SW 1271 (cell line): ENCODE measurements at places on chromosomes 12 and 14.

GRCh38 chr14:77832297-77832696 is 32.4 kb downstream of the ADCK1 start:
- no peak for DNase-seq

DNA sequence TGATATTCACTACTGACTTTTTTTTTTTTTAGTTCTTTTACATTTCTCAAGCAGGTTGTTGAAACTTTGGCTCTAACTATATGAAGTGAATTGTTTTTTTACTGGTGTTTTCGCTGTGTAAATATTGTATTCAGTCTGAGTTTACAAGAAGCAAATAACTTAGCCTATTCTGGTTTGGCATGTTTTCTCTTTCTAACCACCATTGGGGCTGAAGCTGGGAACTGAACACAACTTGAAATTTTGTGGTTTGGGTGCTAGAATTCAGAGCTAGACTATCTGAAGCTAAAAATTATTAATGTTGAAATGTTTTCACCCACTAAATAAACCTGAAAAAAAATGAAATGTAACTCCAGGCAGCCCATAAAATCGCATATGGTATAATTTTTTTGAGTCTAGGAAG is 37.2 kb downstream of the RAD51B start:
- no peak for DNase-seq

DNA sequence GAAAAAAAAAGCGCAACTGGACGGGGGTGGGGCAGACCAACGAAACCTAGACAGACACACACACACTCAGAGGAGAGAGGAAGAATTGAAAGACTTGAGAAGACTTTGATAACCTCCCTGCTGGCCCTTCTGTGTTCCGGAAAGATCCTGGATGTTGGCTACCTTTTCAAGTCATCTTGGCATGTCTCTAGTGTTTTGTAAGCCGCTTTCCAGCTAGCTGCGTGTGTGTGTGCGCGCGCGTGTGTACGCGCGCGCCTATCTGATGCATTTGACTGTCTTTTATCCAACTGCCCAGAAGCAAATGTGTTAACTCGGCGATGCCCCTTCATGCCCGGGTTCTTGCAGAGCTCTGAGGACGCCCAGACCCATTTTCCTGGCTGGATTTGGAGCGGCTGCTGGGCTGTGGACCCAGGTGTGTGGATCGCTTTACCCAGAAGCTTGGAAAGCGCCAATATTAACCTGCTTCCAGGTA is 664 bp downstream of the LRFN5 start:
- no peak for DNase-seq

GRCh38 chr12:6065863-6066199 is 58.6 kb downstream of the VWF start:
- DNase-seq: no peak

DNA sequence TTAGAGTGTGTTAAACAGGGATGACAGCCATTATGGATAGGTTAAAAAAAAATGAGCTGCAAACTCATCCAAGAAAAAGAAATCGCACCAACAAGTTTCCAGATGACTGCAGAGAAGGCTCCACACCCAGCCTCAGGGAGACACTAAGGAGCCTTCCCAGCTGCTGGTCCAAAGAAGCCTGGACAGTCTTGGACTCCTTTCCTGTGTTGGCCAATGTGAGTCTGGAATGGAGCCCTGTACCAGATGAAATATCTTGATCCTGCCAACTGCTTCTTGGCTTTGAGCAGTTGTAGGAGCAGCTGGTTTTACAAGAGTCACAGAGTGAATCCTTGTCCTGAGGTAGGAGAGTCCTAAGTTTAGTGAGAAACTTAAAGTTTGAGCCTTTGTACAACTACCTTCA is 44.5 kb downstream of the SLC38A1 start:
- DNase-seq: no peak

DNA sequence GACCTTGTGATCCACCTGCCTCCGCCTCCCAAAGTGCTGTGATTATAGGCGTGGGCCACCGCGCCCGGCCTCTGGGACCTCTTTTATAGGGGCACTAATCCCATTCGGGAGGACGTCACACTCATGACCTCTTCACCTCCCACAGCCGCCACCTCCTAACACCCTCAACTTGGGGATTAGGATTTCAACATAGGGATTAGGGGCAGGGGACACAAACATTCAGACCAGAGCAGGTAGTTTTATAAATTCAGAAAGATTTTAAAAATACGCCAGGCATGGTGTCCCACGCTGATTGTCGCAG is 49.4 kb downstream of the TPCN1 start:
- DNase-seq: no peak

DNA sequence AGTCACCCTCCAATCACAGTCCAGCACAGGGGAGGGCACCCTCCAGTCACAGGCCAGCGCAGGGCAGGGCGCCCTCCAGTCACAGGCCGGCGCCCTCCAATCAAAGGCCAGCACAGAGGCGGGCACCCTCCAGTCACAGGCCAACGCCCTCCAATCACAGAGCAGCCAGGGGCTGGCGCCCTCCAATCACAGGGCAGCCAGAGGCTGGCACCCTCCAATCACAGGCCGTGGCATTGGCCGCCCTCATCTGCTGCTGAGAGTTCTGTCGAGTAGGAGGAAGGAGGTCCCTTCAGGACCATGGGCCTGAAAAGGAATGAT is 26.6 kb downstream of the DDX51 start:
- no peak for DNase-seq

- DNase-seq: no peak
Measured at GRCh38 chr12:71436696-71437095, 2.9 kb upstream of the LGR5 start.

GRCh38 chr14:80959496-80959895 is 4.1 kb downstream of the TSHR start:
- no peak for DNase-seq

DNA sequence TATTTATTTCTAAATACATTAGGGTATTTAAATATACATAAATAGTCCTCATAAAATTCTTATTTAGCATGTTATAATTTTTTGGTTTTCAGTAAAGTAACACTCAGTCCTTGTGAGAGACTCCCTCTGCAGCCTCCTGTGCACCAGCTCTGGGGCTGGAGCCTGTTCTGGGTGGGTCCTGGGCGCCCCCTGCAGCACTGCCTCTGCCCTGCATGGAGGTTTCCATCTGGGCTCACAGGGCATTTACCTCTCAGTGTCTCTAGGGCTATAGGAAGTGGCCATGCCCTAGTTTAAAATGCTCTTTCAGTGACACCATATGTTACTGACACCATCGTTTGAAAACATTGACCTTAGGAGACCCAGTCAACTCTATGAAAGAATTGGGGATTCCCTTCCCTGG is 1155.2 kb downstream of the TMEM121 start:
- DNase-seq: peak; percentile 25

DNA sequence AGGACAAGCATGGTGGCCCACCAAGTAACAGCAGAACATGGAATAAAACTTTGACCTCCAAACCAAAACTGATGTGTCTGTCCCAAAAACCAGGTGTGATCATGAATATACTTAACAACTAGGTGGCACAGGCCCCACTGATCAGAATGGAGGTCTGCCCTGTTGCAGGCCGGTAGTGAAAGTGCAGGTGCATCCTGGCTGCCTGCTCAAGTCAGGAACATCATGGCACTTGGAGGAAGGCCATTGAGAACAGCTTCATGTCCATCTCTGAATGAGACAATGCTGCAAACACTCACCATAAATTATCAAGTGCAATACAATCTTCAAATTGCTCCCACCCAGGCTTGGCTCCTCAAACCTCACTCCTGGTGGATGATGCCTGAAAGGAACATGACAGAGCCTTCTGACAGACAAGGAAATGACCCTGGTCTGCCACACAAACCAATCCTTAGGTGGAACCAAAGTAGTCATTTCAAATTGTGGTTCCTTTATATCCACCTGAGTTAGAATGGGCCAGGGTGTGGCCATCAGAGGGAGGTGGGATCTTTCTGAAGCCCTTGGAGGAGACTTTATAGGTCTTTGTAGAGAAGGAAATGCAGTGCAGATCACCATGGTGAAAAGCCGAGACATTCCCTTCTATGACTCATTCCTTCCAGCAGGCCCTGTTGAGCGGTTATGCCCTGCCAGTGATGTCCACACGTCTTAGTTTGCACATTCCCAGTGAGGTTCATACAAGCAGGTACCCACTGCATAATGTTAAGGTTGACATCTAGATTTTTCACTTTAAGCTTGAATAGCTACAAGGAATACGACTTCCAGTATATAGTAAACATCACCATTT is 36.0 kb downstream of the EGLN3 start:
- DNase-seq: no peak

- no peak for DNase-seq
Measured at GRCh38 chr14:37437490-37437889, 157.6 kb downstream of the FOXA1 start.

- no peak for DNase-seq
Measured at GRCh38 chr12:21526053-21526452, at the start of gene SPX. Gene SPX, plus strand, starts transcription at chr12:21526296. Its CDS starts 177 bp downstream, at chr12:21526473.

DNA sequence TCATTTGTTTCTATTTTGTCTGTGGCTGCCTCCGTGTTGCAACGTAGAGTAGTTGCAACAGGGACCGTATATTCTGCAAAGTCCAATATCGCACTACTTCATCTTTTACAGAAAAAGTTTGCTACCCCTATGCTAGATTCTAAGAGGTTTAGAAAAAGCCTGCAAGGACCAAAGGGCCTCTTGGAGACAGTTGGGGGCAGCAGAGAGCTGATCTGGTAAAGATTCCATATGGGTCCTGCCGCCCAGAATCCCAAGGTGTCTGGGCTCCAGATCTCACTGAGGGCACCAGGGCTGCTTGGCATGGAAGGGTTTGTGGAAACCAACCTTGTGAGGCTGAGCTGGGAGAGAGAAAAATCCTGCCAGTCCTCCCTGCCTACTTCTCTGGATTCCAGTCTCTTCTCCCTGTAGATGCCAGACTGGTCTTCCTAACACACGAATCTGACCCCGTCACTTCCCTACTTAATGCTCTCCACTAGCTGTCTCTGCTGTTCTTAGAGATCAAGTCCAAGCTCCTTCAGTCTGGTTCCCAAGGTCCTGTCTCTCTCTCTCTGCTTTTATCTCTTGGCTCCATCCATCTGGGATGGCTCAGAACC is 74.6 kb downstream of the GLRX5 start:
- peak; percentile 13 for DNase-seq
